ENCODE measurements at places on chromosomes 6 and 20.
A peak's percentile ranks its signal among the peaks of the same experiment; 100 is the strongest.

DNA sequence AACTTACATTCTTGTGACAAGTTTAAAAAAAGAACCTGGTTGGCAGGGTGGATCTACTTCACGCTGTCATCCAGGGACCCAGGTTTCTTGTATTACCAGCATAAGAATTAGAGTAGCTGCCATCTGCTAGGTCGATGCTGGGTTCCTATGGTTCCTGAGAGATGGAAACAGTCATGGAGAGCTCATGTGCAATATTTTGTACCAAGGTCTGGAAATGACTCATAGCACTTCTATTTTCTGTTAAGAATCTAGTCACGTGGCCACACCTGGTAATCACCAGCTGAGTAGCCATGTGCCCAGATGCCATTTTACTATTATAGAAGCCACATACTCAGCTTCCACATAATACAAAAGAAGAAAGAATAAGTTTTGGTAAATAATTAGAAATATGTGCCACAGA lies 171.3 kb downstream of the CD83 start:
- no peak for DNase-seq

GRCh38 chr6:63245909-63246308 lies 34.6 kb downstream of the FKBP1C start:
- DNase-seq: no peak

GRCh38 chr6:125339653-125340052 lies 37.9 kb upstream of the HDDC2 start:
- no peak for DNase-seq

- peak; percentile 91 for DNase-seq
Observed at GRCh38 chr6:33271468-33272274, at the start of the genes RPS18 and VPS52. RPS18 (plus strand) TSS chr6:33272075; CDS start chr6:33272120, 45 bp downstream. VPS52 (minus strand) TSS chr6:33271876; CDS start chr6:33271675, 201 bp downstream.

- DNase-seq: no peak
Observed at GRCh38 chr6:166341464-166341863, 881 bp downstream of the SFT2D1 start.

DNA sequence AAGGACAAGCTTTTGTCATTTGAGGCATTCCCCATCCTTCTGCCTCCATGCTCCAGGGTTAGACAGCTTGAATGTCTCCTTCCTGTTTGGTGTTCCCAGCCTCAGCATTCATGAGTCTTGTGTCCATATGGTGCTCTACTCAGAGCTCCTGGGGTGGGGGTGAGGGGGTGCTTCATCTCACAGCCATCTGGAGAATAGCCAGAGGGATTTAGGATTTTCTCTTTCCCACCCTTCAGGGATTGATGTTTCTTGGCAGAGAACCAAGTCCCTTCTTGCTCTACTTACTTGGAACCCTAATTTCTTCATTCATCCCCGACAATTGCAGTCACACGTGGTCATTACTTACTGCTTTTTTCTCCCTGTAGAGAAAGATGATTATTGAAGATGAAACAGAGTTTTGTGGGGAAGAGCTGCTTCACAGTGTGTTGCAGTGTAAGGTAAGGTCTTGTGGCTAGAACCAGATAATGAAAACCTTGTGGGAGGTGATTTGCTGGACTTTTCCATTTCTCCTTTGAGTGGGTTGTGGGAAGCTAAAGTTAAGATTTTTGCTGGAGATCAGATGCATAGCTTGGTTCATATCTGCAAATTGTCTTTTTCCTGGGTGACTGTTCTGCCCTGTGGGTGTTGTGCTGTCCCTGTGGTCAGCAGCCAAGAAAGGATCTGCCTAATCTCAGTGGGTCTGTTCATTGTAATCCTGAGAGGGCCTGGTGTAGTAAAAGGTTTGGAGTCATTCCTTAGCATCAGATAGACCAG lies 18.6 kb downstream of the CMTR1 start:
- DNase-seq: no peak

DNA sequence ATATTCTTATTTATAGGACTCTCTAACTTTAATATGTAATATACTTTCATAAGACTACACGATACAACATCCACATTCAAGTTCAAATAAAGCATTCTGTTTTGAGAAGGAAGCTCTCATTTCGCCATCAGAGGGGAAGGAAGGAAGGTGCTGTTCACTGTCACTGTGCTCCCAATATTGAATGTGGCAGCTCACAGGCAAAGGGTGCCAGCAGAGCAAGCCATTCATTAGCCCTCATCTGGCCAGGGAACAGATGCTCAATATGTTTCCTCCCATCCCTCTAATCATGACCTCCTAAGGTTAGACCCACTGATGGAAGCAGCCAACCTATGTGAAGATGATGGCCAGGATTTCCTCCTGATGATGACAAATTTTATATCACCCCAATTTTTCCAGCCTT lies 154.4 kb downstream of the DST start:
- DNase-seq: no peak

DNA sequence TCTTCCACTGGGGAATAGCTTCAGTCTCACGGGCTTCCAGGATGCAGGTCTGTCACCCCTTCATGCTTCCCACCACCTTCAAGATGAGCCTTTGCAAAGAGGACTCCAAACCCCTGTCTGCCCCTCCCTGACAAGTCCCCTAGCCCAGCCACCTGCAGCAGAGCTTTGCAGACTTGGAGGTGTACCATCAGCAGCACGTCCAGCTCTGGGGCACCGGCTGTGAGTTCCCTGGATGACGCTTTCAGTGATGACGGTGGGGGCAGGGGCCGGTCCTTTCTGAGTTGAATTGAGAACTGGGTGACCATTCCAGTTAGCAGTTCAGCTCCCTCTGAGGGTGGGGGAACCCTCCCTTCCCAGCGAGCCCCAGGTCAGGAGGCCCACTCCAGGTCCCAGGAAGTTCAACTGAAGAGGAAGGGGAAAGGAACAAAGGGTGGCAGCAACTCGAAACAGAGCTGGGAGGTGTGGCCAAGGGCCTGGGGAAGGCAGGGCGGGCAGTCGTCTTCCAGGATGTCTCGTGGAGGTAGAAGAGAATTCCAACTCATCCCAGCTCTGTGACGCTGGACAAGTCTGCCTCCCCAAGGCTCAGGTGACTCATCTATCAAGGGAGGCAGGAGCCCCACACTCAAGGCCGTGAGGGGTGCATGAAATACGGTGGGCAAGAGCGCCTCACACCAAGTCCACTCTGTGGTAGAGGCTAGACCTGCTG lies 86.0 kb downstream of the PTPN1 start:
- DNase-seq: no peak

GRCh38 chr6:157763904-157764177 lies 59.2 kb upstream of the SNX9 start:
- no peak for DNase-seq

DNA sequence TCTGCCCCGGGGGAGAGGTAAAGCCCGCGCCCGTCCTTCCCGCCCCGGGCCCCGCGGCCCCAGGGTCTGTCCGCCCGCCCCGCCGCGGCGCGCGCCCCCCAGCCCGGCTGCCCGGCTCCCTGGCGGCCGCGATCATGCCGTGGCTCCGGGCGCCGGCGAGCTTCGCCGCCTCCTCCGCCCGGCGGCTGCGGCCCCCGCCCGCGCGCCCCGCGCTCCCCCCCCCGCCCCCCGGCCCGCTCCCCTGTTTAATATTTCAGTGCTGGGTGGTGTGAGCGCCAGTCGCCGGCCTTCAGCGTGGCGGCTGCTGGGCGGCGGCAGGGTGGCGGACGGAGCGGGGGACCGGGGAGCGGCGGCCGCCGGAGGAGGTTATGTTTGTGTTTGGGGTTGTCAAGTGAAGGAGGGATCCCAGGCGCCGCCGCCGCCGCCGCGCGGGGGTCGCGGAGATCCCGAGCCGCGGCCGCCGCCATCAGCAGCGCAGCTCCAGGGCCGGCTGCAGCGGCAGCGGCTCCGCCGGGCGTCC lies at the start of gene HIVEP1:
Gene HIVEP1 (plus strand): TSS at position 275 of the 520 bp plus-strand sequence. CDS start 3,317 bp downstream, outside the sequence.
- DNase-seq: peak; percentile 45

DNA sequence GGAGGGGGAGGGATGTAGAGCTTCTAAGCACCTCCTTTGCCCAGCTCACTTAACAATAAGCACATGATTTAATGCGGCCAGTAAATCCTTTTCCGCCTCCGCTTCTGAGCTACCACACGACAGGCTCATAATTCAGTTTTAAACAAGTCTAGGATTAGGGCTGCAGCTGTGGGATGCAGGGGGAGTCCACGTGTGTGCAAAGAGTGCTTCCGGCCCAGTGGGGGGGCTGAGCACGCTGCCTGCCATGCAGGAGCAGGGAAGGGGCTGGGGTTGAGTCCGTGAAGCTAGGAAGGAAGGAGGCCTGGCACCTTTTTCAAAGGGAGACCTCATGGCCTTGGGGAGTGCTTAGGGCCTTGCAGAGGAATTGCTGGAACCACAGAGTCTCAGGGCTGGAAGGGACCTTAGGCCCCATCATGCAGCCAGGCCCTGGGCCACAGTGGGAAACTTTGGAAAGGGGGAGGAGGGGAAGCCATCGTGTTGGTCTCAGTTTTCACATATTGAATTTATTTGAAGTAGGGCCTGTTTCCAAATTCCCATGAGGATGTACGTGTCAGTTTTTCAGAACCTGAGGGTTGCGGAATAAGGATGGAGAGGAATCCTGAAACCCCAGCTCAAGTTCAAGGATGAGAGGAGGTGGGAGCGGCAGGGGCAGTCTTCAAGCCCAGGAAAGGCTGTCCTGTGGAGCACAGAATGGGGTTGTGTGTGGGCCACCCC lies 96.1 kb downstream of the VEGFA start:
- DNase-seq: no peak

DNA sequence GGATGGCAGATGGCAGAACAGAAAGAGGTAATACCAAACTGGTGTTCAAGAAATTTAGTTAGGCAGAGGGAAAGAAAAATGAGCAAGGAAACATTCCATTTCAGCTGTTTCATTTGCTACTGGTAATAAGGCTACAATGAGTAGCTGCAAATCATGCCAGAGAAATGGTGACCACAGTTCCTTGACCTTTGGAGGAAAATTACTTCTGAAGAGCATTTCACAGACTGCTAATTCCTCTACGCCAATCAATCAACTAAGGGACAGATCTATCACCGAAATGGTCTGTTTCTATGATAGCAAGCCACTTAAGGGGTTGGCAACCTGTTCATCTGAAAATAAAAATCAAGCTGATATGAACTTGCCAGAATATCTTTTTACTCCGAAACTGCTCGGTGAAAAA lies 119.5 kb downstream of the PTPRK start:
- no peak for DNase-seq

GRCh38 chr6:87661016-87661415 lies 41.0 kb downstream of the AKIRIN2 start:
- no peak for DNase-seq

DNA sequence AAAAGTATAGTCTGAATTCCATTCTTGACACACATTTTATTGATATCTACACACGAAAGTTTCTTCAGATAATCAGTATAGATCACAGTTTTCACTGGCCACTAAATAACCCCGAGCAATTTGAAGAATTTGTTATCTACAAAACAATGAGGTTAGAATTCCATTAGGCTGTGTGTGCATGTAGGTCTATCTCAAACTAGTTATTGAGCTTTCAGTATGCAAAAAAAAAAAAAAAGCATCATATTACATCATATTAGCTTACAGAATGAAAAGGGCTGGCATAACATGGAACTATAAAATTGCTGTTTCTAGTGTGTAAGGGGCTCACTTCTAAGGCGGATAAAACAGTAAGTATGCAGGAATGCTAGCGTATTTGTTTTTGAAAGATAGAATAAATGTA lies 59.5 kb upstream of the ADGRG6 start:
- no peak for DNase-seq

GRCh38 chr6:35737413-35738211 lies 780 bp downstream of the ARMC12 start:
- no peak for DNase-seq

- DNase-seq: no peak
Observed at GRCh38 chr6:80460257-80460865, 353.9 kb downstream of the BCKDHB start.

GRCh38 chr6:152636609-152637295 lies 410 bp downstream of the SYNE1 start:
- DNase-seq: no peak

- no peak for DNase-seq
Observed at GRCh38 chr20:55472704-55473103, 532.6 kb downstream of the CBLN4 start.

DNA sequence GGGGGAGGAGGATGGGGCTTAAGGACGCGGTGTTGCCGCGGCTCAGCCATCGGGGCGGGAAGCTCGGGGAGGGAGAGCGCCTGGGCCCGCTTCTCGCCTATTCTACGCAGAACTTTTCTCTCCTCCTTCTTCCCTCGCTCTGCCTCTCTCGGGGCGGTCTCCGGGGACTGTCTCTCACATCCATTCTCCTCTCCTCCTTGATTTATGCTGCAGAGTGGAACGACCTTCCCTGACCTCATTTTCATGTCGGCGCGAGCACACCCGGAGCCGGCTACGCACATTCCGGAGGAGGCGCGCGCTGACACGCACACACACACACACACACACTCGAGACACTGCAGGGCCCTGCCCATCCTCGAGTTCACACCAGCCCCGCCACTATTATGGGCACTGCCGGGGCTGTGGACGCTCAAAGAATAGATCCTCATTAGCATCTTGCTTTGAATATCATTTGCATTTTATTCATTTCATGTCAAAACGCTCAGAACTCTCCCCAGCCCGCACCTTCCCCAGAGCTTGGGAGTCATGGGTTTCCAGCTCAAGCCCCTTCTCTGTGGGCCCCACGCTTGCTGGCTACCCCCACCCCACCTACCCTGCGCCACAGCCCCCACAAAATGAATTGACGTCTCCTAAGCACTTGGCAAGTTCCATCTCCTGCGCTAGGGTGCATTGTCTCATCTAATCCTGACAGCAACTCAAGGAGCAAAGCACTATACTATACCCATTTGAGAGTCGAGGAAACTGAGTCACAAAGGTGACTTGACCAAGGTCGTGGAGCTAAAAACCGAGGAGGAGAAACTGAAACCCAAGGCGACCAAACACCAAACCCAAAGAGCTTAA lies 36.8 kb downstream of the NCR2 start:
- peak; percentile 33 for DNase-seq

GRCh38 chr20:53216478-53216855 lies 244.3 kb downstream of the TSHZ2 start:
- DNase-seq: no peak

DNA sequence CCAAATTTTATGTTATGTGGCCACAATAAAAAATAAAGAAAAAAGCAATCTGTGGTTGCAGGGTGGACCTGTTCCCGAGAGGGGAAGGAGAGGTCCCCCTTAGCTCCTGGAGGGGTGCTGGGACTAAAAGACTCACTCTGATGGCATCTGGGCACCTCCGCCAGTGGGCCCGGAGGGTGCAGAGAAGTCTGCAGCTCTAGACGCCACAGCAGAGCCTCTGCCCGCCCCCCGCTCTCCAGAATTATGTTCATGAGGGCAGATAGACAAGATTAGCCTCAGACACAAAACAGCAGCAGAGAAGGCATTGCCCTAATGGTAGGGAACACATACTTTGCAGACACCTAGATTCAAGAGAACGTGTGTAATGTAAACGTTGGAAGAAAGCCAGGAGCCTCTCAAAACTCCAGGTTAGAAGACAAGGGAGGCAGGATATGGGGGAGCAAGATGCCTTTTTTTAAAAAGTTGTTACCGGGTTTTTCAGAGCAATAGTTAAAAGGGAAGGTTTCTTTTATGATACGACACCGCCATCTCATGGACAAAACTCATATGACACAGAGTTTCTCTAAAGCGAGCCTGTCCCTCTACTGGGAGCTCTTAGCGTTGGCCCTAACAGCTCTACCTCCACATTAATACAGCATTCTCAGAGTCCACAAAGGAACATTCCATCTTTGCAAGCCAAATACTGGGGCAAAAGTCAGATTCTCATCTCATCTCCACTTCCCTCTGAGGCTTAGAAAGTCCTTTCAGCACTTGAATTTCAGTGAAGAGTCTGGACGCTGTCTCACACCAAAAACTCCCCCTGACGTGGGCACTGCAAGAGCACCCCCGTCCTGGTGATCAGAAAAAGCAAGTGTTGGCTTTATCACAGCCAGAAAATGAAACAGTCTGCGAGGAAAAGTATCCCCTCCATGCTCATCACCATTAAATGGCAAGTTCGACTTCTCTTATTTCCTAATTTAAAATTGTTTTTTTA lies 47.2 kb downstream of the FOXF2 start:
- peak; percentile 62 for DNase-seq

All from stimulated activated CD8-positive, alpha-beta memory T cell treated with anti-CD3 and anti-CD28 coated beads, Interleukin-4, amount 100 ng/mL, for 48 hours (primary cell).